ENCODE measurements at places on chromosomes 1 and 21.

GRCh38 chr1:44423591-44424537 is 18.8 kb downstream of the RNF220 start:
- DNase-seq, result no peak

DNA sequence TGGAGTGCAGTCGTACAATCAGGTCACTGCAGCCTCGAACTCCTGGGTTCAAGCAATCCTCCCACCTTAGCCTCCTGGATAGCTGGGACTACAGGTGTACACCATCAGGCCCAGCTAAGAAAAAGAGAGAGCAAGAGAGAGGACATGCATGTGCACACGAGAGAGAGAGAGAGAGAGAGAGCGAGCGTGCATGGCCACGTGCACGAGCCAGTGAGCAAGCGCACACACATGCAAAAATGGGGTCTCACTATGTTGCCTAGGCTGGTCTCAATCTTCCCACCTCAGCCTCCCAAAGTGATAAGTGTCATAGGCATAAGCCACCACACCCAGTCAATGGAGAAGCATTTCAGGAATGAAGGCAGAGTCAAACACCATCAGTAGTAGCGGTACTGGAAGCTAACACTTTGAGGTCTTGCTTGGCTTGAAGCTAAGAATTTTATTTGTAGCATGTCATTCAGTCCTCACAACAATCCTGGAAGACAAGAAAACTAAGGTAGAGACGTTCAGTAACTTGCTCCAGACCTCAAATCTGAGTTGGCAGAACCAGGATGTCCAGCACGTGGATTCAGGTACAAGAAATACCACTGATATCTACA is 14.5 kb downstream of the GNB1 start:
- DNase-seq, result no peak

DNA sequence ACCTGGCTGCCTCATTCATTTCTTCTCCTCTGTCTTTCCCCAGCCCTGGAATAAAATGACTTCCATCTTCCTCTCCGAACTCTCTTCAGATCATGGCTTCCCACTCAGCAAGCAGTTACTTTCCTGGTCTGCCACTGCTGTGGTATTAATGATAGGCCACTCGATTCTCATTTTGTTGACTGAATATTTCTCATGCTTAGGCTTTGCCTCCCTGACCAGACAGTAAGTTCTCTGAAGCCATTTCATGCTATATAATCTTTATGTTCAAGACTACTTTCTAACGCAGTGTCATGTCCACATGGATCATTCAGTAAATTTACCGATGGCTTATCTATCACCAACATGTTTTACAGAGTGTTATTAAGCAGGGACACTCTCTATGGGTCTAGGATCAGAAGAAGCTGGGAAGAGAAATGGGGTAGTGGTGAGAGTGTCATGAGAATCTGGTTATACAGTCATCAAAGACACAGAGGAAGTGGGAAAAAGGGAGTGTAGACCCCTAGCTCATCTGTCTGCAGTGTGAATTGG is 20.6 kb downstream of the RUNX1 start:
- no peak for DNase-seq

- DNase-seq, result no peak
These were observed 27.7 kb downstream of the PKP1 start for GRCh38 chr1:201310986-201311355.

GRCh38 chr1:211613108-211613947 is 34.4 kb upstream of the SLC30A1 start:
- no peak for DNase-seq

DNA sequence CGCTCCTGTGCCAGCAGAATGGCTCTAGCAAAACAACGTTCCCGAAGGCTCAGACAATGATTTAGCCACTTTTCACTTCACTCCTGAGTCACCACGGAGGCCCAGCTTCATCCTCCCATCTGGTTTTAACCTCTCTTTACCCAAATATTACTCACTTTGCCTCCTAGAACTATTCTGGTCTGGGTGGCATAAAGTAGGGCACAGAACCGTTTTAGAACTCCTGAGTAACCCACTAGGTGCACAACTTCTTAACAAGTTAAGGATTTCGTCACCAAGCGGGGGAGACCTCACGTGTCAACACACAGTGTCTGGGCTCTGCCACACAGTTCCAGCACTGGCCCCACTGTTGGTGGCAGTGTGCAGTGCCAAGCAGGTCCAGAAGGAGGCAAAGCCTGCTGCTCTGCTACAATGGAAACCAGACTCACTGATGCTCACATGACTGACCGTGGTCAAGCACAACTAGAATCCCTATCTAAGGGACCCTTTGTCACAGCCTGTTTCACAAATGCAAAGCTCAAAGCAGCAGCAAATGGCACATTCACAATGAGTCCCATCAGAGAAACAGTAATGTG is 121.7 kb downstream of the SIPA1L2 start:
- no peak for DNase-seq

DNA sequence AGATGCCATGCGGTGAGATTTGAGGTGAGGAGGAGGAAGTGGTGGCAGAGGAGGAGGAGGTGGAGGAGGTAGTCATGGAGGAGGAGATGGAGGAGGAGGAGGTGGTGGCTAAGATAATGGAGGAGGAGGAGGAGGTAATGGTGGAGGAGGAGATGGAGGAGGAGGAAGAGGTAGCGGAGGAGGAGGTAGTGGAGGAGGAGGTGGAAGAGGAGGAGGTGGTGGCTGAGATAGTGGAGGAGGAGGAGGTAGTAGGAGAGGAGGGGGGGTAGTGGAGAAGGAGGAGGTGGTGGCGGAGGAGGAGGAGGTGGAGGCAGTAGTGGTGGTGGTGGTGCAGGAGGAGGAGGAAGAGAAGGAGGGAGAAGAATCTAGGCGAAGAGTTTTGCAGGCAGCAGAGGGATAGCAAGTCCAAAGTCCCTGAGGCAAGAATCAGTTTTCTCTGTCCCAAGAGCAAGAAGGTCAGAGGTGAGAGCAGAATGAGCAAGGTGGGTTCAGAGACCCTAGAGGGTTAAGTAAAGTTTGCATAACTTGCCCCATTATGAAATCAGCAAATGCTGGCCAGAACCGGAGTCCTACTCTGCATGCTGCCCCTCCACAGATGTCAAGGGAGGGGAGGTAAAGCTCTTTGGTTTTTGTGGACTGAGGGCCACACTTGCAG is 38.9 kb upstream of the GNPAT start:
- no peak for DNase-seq

- DNase-seq, result no peak
These were observed 13.5 kb downstream of the VANGL1 start for GRCh38 chr1:115655306-115655663.

- DNase-seq, result no peak
These were observed 32.8 kb upstream of the IFFO2 start for GRCh38 chr1:18989176-18989799.

DNA sequence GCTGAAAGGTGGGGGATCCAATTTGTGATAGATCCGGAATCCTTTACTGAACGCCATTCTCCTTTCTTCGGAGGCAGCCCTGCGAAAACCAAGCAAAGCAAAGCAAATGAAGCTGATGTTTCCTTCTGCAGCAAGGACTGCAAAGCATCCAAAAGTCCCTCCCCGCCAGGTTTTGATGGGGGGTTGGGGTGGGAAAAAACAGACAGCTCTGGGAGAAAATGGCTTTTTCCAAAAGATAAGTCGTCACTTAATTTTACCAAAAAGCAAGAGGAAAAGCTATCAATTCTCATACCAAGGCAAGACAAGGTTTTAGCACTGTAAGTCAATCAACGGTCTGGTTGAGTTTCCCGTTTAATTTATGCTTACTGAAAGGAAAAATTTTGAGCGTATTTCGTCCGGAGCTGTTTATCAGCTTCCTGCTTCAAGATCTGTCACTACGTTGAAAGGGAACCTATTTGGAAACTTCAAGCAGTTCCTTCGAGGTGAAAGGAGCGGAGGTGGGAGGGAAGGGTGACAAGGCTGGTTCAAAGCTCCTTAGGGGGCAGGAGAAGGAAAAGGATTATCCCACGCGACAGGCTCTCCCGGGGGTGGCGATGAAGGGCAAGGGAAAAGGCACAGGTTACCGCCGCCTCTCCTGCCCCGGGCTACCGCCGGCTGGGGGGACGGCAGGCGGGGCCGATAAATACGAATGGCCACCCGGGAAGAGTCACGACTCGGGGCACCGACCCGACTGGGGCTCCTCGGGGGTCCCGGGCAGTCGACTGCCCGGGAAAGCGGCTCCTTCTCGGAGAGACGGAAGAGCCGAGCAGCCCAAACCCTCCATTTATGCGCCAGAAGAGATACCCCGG is 750 bp downstream of the SYNJ1 start:
- DNase-seq, result no peak

GRCh38 chr1:70348399-70349165 is 5.9 kb downstream of the ANKRD13C start:
- DNase-seq, result no peak

DNA sequence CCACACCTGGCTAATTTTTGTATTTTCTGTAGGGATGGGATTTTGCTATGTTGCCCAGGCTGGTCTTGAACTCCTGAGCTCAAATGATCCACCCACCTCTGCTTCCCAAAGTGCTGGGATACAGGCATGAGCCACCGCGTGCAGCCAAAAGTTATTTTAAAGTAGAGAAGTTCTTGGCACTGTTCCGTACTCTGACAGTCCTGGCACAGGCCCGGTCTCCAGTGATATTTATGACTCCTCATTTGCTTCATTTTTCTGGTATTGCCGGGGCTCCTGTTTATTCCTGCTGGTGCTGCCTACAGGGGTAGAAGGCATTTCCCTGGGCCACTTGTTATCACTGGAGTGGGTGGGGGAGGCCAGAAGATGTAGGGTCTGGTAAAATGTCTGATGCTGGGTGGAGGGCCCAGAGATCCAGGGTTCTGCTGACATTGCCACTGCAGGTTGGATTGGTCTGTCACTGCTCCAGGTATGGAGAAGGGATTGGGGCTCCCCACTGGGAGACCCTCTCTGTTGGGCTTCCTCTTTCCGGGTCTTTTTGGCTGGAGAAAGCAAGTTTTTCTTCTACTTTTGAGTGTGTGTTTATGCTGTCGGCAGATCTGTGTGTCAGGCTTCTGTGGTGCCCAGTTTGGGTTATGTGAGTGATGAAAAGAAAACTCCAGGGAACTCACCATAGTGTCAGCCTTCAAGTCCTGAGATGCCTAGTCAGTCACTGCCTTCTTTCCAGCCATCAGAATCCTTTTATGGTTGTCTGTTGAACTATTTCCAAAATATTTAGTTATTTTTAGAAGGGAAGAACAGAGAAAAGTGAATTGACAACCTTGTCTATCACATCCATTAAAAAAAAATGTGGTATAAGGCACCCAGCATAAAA is 4.5 kb downstream of the MROH7 start:
- no peak for DNase-seq

- DNase-seq, result no peak
These were observed at the start of gene CD53 for GRCh38 chr1:110872745-110873720. TSS of gene CD53 (plus strand) at chr1:110873148. CDS start at chr1:110891409, 18,261 bp downstream.

- DNase-seq, result no peak
These were observed 20.6 kb downstream of the EGLN1 start for GRCh38 chr1:231401478-231401877.

- no peak for DNase-seq
These were observed 108.2 kb downstream of the GALNT2 start for GRCh38 chr1:230175163-230175747.

- DNase-seq, result no peak
These were observed 111.2 kb upstream of the OLIG2 start for GRCh38 chr21:32914424-32915039.

GRCh38 chr1:232328486-232329102 is 301.3 kb downstream of the SIPA1L2 start:
- no peak for DNase-seq

Data from activated CD8-positive, alpha-beta memory T cell treated with anti-CD3 and anti-CD28 coated beads for 4 hours (primary cell).